ENCODE measurements at places on chromosomes 12 and 14.

DNA sequence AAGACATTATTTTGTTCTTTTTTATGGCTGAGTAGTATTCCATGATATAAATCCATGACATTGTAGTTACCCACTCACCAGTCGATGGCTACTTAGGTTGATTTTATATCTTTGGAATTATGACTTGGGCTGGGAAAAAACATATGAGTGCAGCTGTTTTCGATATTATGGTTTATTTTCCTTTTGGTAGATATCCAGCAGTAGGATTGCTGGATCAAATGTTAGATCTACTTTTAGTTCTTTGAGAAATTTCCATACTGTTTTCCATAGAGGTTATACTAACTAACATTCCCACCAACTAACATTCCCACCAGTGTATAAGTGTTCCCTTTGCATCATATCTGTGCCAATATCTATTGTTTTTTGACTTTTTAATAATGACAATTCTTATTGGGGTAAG lies 29.9 kb upstream of the PTPRR start:
- ATAC-seq, result no peak

- ATAC-seq, result no peak
Observed at GRCh38 chr14:72501439-72501838, 392.5 kb downstream of the DPF3 start.

- no peak for ATAC-seq
Observed at GRCh38 chr12:123923038-123923437, 49.6 kb downstream of the CCDC92 start.

DNA sequence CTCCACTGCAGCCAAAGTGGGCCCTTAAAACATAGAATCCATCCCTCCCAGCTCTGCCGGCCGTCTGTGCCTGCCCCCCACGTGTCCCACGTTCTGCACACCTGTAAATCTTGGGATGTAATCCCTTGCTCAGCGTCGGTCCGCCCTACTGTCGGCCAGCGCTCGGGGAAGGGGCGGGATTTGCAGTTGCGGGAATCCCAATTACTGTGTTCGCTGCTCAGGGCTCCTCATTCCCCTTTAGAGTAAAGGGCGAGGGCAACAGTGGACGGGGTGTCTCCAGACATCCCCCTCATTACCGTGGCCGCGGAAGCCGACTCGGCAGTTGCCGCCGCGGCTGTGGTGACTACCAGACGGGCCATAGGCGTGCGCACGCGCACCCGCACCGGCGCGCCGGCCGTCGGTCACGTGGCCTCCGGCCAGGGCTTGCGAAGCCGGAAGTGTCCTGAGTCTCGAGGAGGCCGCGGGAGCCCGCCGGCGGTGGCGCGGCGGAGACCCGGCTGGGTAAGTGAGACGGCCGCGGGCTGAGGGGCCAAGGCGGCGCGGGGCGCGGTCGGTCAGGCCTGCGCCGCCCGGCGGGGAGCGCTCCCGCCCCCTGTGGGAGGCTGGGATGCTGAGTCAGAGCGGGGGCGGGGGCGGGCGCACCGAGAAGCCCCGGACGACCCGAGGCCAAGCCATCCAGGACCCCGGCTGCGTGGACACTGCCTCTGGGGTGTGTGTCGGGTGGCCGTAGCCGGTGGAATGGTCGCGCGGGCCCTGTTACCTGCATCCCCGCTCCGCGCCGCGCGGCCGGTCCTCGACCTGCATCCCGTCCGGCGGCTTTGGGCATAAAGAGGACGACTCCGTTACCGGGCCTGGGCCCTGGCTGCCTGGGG lies at the start of gene TBK1:
Gene TBK1, plus strand, starts transcription at position 434 of the 872 bp plus-strand sequence. CDS start 3,751 bp downstream, outside the sequence.
- ATAC-seq, result peak; percentile 79

GRCh38 chr12:21773263-21773741 lies 1.2 kb downstream of the KCNJ8 start:
- ATAC-seq, result peak; percentile 26

Data from activated T-helper 17 cell treated with anti-CD3 and anti-CD28 coated beads, Interleukin-2, amount 50 U/mL, for 72 hours (primary cell).